ENCODE measurements at places on chromosomes 7 and 10. TPM values are rescaled to one million over a fixed set of nuclear protein-coding genes. Genes with fewer than 3 reads are reported as not detected.

- DNase-seq, result no peak
Observed at GRCh38 chr10:48365668-48366067, 59.2 kb downstream of the MAPK8 start.

DNA sequence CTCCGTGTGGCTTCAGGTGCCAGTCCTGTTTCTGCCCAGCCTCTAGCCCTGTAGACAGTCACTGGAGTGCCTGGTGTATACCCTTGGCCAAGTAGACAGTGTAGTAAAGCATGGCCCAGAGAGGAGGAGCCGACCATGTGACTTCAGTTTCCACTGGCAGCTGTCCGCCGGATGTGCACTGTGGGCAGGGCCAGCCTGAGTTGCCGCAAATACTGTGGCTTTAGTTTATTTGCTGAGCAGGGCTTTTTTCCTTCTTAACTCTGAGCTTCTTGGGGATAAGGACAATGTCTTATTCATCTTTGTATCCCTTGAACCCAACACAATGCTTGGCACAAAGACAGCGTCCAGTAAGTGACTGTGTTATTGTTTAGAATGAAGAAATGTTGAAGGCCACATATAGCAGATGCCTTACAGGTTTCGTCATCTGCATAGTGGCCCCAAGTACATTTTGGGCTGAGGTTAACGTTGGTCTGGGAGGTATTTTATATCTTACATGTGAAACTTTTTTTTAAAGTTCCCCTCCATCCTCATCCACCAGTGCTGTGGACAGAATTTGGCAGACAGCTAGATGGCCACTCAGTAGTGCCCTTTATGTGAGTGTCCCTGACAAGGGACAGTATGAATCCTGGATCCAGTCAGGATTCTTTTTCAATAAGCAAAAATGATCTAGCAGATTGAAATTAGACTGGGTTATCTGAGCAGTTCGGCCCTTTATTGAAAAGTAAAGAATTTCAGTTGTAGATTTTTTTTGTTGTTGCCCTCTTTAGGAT lies 40.6 kb downstream of the CYP17A1 start:
- peak; percentile 81 for DNase-seq

DNA sequence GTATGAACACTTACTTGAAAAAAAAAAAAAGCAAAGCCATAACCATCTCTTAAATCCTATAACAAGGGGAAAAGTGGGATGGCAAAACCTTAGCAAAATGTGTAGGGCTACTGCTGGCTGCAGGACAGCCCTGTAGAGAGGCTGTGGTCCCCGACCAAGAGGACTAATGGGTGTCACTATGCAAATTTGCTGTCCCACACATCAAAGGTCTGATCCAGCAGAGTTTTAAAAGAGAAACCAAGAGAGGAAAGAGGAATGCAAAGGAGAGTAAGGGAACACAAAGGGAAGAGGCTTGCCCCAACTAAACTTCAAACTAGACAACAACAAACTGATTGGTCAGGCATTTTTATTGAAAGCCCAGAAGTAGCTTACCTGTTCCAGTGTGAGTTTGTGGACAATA lies 3.1 kb upstream of the ZNRF2 start:
- DNase-seq, result no peak

DNA sequence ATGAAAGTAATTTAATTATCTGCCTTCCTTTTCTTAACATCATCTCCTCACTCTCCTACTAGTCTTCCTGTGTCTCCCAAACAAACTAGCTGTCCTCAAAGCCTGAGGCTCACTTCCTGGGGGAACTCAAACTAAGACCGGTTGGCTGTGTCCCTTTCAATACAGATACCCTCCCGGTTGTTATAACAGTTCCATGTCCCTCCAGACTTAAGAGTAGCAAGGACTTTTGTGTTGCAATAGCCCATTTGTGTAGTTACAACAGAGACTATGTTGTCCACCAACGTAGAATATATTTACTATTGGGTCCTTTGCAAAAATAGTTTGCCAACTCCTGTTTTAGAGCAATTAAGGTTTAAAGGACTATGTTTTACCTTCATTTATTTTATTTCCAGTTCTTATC lies 8.6 kb upstream of the TARP start:
- no peak for DNase-seq

- DNase-seq, result no peak
Observed at GRCh38 chr10:9268176-9268575, 1213.7 kb downstream of the GATA3 start.

DNA sequence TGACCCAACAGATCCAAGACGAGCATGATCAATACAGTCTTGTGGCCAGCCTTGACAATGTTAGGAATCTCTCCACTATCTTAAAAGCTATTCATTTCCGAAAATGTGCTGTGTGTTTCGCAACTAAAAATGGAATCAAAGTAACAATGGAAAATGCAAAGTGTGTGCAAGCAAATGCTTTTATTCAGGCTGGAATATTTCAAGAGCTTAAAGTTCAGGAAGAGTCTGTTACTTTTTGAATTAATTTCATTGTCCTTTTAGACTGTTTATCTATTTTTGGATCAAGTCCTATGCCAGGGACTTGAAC lies 24.3 kb upstream of the TIAL1 start:
- DNase-seq, result no peak

DNA sequence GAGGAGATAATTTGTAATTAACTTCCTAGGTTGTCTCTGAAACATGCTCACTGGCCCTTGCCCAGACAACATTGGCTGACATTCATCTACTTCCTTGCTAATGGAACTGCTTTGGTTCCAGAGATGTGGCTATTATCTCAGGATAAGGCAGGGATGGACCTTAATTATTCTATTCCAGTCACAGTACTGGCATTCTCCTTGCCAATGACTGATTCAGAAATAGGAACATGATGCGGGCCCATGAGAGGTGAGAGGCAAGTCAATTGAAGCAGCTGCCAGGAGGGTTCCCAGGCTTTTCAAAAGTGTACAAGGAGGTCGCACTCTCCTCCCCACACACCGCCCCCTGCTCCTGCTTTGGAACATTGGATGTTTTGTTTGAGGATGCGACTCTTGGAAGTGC lies 109.6 kb upstream of the DGKB start:
- DNase-seq, result no peak

DNA sequence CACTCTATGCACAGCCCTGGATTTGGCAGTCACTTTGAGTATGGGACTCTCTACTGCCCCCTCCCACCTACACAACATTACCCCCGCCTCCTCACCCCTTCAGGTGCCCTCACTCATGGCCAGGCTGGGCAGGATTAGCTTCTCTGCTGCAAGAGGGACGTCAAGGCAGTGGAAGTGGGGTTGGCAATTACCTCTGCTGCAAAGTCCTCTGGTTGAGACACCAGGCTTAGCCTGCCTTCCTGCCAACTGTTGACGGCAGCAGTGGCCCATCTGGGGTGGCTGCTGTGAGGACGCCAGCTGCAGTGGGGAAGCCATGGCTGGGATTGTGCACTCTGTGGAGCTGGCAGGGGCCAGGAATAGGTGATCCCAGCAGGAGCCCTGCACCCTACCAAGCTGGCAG lies 26.7 kb downstream of the SVIL start:
- DNase-seq, result no peak

DNA sequence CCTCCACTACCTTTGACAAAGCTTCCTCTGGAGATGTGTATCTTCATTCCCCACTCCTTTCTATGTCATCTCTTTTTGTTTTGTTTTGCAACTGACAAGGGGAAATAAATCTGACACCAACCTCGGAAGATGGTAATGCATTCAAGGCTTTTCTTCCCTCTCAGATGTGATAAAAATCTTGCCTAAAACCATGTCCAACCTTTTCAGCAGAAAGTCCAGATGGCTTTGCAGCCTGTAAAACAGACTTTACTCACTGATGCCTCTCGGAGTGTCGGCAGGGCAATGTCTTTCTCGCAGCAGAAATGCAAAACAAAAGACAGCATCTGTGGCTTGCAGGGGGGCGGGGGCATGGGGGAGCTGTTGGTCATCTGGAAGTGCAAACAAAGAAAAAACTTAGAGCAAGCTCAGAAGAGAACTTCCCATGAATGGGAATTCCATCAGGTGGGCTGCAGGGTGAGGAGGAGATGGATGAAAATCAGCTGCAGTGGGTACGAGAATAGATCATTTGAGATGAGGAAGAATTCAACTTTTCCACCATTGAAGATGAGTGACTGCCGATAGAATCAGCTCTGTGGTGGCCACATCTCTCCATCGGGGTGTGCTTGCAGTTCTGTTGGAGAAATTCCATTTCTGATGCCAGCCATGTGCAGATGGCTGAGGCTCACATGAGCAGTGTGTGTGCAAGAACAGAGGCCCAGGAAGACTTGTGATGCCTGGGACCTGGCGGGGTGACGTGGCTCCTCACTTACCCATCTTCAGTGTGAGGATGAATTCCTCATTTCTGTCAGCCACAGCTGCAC lies 237.7 kb downstream of the WDR37 start:
- DNase-seq, result no peak

GRCh38 chr10:60114765-60115586 lies 208.6 kb upstream of the CCDC6 start:
- DNase-seq, result no peak

DNA sequence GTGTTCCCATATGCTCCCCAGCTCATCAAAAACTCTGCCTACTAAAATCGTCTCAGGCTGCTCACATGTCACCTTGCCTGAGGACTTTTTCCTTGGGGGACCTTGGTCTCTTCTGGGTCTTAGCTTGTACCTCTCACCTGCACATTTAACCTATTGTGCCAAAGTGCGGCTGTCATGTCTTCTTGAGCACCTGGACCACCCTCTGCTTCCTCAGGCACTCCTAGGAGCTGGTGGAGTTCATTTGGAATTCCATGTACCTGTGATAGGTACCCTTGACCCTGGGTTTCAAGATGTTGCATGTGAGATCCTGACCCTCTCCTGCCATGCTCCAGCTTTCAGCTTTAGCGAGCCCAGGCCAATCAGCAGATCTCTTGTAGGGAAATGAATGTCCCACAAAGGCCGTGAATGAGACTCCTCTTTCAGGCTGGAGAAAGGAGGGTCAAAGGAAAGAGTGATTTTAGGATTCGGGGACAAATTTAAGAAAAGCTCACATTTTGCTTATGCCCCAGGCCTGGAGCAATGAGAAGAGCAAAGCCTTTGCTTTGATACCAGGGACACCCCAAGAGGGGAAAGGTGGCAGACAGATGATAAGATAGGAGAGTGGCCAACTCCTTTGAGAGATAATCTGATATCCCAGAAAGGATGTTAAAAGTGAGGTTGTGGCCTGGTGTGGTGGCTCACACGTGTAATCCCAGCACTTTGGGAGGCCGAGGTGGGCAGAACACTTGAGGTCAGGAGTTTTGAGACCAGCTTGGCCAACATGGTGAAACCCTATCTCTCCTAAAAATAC lies 10.6 kb upstream of the DNAJB12 start:
- no peak for DNase-seq

DNA sequence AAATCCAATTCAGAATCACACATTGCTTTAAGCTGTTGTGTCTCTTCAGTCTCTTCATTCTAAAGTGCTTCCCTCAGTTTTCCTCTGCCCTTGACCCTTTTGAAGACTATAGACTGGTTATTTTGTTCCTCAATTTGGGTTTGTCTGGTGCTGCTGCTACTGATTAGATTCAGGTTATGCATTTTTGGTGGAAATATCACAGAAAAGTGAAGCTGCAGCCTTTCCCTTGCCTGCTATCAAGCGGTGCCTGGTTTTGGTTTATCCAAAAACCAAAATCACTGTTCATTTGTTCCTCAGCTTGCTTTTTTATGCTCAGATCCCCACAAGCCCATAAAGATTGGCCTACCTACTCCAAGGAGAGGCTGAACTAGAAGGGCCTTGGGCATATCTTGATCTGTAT lies 55.2 kb downstream of the ELMO1 start:
- no peak for DNase-seq

DNA sequence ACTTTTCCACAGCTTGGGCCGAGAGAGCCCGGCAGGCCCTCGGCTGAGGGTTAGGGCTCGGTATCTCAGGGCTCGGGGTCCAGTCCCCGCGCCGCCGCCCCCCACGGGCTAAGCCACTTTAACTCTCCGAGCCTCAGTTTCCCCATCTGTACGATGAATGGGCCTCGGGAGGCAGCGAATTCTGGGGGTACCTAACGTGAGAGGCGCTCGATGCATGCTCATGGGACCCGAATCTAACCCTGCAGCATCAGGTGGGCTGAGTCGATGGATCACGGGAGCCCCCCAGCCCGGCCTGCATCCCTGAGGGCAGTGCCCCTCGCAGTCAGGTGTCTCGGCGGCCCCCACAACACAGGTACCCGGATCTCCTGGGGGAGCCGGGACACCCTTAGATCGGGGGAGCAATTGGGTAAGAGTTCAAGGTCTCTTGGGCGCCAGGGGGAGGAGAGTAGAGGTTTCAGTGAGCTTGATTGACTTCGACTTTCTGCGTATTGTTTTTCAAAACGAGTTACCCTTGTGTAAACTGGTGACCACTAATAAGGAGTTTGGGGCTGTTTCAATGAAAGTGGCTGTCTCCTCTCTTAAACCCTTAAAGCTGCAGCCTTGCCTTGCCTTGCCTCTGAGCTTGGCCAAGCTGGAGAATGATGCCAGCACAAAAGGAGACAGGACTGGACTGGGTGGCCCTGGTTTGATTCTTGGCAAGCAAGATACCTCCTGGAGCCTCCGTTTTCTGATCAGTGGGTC lies 631 bp downstream of the POR start:
- DNase-seq, result peak; percentile 12

CALHM3 gene
- total RNA-seq, result not detected

ATG9B gene
- total RNA-seq, result not detected

PAOX gene
- 9.3 TPM for total RNA-seq

CYP3A7 gene
- total RNA-seq, result 0.34 TPM

HMX3 gene
- total RNA-seq, result 1.2 TPM

NANOS1 gene
- 0.27 TPM for total RNA-seq

OR6B1 gene
- not detected for total RNA-seq
